ENCODE measurements at places on chromosomes 4 and X.

DNA sequence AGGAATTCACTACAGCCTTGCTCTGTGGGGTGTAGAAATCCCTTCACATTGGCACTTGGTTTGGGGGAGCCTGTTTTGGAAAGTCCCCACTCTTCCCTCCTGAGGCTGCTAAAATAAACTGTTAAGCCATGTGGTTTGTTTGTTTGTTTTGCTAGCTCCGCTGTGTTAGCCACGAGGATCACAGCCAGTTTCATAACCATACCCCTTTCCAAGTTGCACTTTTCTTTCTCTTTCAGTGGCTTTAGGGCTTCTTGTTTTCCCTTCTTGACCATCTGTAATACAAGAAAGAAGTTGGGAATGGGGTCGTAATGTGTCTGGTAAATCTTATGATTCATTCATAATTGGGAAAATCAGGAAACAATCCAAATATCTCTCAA is 24.8 kb upstream of the UXT start:
- DNase-seq, result no peak

DNA sequence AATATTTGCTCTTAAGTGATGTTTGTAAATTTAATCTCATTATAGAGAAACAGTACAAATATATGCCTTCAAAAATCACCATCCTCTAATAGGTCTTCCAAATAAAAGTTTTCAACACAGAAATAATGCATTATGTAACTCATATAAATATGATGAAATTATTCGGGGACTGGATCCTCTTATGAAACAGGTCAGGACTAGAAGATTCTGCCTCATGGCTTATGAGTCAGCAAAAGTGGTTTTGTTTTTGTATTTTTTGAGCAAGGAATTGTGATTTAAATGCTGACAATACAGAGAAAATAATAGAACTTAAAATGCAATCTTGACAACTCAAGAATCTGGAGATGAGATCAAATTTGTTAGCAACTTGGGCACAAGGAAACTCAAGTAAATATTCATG is 179.7 kb upstream of the NDP start:
- no peak for DNase-seq

- no peak for DNase-seq
Measured at GRCh38 chr4:109395694-109396093, 37.9 kb upstream of the SEC24B start.

- no peak for DNase-seq
Measured at GRCh38 chr4:2558301-2558700, 21.9 kb downstream of the FAM193A start.

DNA sequence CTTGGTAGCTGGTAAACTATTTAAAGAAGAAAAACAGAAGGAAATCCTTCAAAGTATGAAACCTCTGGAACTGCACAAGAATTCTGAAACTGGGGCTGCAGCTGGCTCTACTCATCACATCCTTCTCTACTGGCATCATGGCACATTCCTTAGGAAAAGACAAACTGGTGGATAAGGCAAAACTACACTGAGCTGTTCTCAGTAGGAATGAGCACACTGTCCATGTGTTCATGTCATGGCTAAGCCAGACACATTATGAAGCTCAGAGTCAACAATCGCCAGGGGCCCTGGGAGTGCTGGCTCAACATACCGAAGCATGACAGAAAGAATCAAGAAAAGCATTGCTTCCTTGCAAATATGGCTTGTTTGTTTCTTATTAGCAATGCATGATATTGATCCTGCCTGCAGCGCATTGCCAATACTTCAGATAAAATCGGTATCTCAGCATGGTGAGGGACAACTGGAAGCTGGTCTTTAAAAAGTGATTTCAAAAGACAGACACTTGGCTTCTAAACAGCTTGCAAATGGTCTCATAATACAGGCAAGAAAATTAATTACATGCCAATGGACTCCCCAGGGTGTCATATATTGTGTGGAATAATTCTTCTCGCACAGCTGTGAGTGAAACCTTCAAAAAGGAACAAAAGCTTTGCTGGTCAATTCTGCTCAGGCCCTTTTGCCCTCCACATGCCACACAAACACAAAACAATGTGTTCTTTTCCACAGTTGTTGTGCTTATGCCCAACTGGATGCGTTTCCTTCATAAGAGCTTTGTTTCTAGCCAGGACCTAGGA is 300.2 kb upstream of the VCX start:
- DNase-seq, result no peak

GRCh38 chr4:156505341-156505955 is 466.2 kb downstream of the PDGFC start:
- DNase-seq, result no peak

DNA sequence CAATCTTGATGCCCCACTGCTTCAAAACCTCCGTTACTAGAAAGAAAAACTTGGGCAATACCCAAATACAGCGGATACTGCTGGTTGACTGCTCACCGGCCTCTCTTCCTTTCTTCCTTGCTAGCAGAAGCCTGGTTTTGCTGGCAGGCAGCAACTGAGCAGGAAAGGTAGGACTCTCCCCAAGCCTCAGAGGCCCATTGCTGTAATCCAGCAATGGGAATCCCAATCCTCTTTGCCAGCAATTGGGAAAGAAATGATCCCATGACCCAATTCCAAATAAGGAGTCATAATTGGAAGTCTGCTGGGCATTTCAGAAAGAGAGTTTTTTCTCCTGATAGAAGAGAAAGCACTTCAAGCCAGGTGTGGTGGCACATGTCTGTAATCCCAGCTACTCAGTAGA is 394.5 kb downstream of the BCOR start:
- DNase-seq, result no peak
